Omental fat pad (tissue), 4 donors: ENCODE measurements at places on chromosomes 5 and 9. TPM values are rescaled to one million over a fixed set of nuclear protein-coding genes. Genes with fewer than 3 reads are reported as not detected.

Gene DPP7
- total RNA-seq = 131 TPM

Gene TEX48
- not detected for total RNA-seq

Gene PCDHA4
- 1.5 TPM for total RNA-seq

DNA sequence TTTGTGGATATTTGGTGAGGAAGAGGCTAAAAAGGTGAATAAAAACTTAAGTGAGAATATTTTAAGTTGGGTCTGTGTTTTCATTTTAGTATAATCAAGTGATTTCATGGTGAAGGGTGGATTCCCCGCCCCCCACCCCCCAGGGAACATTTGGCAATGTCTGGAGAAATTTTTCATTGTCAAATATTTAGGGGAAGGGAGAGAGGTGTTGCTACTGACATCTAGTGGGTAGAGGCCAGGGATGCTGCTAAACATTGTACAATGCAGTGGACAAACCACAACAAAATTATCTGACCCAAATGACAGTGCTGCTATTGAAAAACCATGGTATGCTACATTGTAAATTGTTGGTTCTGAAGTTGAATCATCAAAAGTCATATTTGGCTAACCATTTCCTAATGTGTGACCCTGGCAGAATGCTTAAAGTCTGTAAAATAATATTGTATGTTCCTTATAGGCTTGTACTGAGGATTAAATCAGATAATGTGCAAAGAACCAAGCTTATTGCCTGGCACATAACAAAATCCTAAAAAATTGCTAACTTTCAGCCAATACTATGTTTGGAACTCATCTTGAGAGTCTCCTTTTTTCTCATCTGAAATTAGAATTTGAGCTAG, 5.6 kb downstream of the C5orf24 start:
- no peak for DNase-seq

DNA sequence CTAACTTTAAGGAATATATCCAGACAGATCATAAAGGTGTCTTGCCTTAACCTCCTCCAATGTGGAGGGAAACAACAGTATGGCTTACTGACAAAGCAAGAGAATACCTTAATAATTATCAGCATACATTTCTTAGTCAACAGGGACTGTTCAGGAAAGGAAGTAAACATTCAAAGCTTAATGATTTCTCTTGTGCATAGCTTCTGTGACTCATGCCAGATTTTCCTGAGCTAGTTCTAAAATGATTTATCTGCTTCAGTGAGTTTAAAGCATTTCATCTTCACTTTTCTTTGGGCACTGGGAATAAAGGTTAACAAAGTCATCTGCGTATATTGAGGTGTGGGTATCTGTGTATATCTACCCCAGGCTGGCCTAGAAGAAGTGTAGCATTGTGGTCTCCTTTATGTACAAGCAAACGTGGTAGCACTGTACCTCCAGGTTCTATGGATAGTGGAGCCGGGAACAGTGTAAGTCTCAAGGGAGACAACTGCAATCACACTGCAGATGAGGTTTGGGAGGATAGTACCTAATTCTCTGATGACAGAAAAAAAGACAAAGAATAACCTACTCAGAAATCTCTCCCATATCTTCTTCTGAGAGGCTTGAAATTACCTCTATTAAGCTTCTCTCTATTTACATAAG, 284.1 kb downstream of the HCN1 start:
- DNase-seq = no peak

- no peak for DNase-seq
Measured at GRCh38 chr5:15007646-15008045, 136.1 kb upstream of the ANKH start.

DNA sequence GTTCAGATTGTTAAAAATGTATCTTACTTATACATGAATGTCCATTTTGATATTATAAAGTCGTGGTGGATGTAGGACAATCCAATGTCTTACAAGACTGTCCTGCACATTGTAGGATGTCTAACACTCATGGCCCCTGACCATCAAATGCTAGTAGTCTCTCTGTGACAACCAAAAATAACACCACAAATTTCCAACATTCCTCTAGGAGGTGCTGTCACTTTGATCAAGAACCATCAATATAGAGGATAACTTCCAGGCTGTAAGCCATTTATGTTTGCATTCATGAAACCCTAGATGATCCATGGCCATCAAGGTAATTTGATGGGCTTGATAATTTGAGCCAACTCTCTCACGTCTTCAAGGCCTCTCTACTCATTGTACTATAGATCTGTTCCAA, 20.5 kb upstream of the ZFR start:
- no peak for DNase-seq

DNA sequence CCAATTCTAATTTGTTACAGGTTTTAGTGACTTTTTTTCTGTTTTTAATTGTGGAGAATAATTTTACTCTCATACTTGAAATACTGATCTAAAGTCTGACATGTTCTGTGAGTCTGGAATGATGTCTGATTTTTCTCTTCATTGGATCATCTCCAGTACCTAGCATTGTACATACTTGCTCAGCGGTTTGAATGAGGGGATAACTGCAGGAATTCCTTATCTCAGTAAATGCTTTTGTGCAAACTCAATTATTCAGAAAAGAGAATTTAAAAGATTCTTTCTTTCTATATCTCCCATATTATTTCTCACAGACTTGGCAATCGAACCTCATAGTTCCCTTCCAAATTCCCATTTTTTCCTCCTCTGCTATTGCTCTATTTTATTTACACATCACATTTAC, 397.9 kb upstream of the SGCD start:
- DNase-seq = no peak
